ENCODE measurements at places on chromosomes 7 and 10.
A peak's percentile ranks its signal among the peaks of the same experiment; 100 is the strongest.

DNA sequence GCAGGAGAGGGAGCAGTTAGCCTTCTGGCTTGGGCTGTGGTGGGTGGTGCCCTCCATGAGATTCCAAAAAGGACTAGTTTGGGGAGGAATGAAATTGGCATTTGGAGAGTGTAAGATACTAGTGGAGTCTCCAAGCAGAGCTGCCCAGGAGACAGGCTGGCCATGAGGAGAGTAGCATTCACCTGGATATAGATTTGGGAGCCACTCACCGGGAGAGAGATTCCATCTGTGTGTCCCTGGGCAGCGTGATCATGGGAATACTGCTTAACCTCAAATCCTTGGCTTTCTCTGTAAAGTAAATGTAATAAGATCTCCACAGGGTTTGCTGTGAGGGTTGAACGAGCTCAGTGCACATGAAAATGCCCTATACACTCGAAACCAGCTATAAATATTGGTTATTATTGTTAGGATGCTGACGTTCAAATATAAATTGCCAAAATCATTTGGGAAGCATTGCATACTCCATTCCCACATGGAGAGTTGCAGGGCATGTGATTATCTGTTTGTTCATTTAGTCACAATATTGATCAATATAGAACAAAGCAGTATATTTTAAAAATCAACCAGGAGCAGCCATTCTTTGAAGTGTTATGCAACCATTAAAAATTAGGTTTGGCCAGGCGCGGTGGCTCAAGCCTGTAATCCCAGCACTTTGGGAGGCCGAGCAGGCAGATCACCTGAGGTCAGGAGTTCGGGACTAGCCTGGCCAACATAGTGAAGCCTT, 143.7 kb downstream of the CUX1 start:
- no peak for DNase-seq

GRCh38 chr10:33098951-33099663, 141.1 kb upstream of the ITGB1 start:
- DNase-seq: no peak

DNA sequence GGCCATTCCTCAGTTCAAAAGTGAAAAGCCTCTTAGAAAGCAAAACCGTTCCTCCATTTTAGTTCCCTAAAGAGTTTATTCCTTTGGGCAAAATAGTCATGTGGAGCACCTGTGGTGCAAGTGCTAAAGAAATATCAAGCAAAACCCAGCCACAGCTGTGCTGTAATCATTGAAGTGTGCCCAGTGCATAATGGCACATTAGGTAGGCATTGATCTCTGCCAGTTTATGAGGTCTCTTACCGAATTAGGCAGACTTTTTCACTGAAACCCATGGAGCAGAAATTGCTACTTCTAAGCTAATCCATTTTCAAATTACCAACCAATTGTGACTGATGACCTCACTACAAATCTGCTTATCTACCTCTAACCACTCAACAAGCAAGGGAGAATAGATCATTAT, 97.2 kb upstream of the SEMA3A start:
- DNase-seq: no peak

GRCh38 chr7:37342688-37343471, 105.8 kb downstream of the ELMO1 start:
- no peak for DNase-seq

DNA sequence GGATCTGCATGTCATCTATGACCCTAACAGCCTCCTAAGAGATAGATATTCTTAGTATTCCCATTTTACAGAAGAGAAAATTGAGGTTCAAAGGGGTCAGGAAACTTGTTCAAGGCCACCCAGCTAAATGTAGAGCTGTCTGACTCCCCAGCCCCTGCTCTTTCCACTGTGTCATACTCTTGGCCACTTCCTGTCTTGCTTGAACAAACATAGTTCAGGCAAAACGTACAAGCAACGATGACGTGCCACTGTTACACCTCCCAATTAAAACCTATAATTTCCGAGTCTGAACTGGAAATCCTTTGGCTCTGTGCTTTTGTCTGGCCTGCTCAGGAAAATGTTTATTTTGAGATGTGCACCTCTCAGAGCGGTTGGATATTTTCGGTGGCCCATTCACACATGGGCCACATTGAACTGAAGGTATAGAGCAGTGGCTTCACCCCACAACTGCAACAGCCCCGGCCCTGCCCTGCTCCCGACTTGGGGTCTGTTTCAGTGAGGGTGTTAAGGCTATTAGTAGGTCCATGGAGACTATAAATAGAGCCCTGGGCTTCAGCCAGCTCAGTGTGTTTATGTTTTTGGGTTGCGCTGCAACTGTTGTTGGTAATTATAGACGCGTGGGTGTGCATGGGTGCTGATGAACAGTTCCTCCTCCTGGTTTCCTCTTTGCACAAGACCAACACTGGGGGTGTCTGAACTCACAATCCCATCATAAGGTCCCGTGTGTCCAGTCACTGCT, 172.3 kb upstream of the ADO start:
- no peak for DNase-seq

GRCh38 chr10:50393784-50394467, 142.6 kb upstream of the ASAH2 start:
- no peak for DNase-seq

GRCh38 chr10:73537288-73537687, 41.5 kb upstream of the PPP3CB start:
- DNase-seq: no peak

GRCh38 chr7:69739931-69740431, 141.7 kb downstream of the AUTS2 start:
- DNase-seq: no peak

DNA sequence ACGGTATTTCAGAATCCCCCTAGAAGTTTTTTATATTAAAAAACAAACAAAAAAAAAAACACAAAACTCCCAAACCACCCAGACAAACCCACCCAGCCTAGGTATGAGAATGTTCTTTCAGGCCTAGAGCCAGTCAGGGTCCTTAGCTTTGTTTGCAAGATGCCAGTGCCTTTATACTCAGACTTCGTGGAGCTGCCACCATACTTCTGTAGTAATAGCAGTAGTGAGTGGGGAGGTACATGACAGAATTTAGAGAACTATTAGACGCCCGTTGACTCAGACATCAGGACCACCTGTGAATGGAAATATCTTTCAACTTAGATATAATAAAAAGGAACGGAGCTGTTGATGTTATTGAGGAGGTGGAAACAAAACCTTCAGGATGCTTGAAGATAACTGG, 138.2 kb upstream of the MKLN1 start:
- DNase-seq: no peak

- DNase-seq: no peak
Observed at GRCh38 chr7:45579391-45579801, 5.2 kb downstream of the ADCY1 start.

- no peak for DNase-seq
Observed at GRCh38 chr7:150974468-150975391, 3.4 kb downstream of the KCNH2 start.

- no peak for DNase-seq
Observed at GRCh38 chr10:125144206-125144605, 16.2 kb downstream of the CTBP2 start.

- peak; percentile 36 for DNase-seq
Observed at GRCh38 chr7:80879849-80880248, 39.0 kb downstream of the SEMA3C start.

- no peak for DNase-seq
Observed at GRCh38 chr10:84907461-84908009, 579.1 kb downstream of the CCSER2 start.

GRCh38 chr10:9289811-9290210, 1235.3 kb downstream of the GATA3 start:
- DNase-seq: no peak

DNA sequence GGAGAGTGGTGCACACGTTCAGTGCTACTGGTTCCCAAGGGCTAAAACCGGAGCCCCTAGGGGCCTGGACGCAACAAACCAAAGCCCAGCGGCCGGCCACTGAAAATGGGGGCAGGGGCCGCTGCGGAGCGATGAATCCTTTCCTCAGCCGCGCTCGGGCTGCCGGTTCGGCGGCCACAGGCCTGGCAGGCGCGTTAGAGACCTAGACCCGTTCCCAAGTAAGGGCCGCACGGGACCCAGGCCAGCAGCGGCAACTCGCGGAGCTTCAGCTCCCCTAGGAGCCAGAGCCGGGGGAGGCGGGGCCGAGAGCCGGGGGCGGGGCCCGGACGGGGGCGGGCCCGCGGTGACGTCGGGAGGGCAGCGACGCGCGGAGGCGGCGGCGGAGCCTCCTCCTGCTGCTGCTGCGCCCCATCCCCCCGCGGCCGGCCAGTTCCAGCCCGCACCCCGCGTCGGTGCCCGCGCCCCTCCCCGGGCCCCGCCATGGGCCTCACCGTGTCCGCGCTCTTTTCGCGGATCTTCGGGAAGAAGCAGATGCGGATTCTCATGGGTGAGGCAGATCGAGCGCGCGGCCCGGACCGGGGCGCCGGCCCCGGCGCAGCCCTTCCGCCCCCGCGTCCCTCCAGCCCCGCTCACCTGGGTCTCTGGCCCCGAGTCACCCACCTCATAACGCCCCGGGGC, at the start of gene ARF5:
Gene ARF5, plus strand, starts transcription at position 393 of the 678 bp plus-strand sequence. Its CDS starts 88 bp downstream, at position 481.
- DNase-seq: no peak

- DNase-seq: no peak
Observed at GRCh38 chr10:62079885-62080559, 178.5 kb downstream of the ARID5B start.

DNA sequence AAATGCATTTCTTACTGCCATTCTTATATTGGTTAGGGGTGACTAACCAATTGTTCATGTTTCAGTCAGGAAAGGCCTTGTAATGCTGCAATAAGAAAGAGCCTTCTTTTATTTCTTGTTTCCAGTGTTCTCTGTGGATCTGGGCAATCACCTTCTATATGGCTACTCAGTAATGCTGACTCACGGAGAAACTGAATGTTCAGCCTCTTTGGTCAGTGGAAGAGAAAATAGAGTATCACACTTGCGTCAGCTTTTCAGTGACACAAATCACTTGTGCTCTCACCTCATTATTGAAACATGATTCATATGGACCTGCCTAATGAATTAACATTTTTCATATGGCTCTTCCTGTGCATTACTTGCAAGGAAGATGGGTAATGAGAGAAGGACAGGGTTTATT, 243.9 kb upstream of the POT1 start:
- DNase-seq: no peak

GRCh38 chr7:110397927-110398660, 692.8 kb upstream of the LRRN3 start:
- no peak for DNase-seq

DNA sequence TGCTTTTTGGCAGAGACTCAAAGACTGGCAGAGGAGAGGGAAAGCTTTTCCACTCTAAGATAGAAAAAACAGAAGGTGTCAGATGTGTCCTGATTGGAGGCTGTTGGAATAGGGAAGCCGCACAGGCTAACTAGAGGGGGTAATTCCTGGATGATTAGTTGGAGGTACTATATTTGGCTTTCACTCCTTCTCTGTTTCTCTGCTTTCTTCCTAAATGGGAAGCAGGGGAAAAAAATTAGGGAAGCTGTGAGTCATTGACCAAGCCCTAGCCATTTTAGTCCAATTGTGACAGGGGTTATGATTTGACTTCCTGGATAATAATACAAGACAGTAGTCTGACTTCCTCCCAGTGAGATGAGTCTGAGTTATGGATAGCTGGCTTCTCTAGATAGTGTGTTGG, 475.2 kb upstream of the CELF2 start:
- no peak for DNase-seq

DNA sequence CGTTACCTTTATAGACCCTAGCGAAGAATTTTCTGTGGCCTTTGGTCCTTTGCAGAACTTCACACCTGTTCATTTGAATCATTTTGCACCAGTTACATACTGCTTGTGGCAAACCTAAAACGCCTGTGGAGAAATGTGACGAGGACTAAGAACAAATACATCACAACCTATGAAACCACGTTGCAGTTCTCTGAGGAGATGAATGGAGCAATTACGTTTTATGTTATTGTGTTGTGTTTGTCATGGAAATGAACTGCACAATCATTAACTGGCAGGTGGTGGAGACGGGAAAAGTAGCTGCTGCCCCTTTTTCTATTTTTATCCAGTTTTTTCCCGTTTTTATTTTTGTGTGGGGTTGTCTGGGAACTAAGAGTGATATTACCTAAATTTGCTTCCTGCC, 505.5 kb downstream of the SDK1 start:
- DNase-seq: no peak

DNA sequence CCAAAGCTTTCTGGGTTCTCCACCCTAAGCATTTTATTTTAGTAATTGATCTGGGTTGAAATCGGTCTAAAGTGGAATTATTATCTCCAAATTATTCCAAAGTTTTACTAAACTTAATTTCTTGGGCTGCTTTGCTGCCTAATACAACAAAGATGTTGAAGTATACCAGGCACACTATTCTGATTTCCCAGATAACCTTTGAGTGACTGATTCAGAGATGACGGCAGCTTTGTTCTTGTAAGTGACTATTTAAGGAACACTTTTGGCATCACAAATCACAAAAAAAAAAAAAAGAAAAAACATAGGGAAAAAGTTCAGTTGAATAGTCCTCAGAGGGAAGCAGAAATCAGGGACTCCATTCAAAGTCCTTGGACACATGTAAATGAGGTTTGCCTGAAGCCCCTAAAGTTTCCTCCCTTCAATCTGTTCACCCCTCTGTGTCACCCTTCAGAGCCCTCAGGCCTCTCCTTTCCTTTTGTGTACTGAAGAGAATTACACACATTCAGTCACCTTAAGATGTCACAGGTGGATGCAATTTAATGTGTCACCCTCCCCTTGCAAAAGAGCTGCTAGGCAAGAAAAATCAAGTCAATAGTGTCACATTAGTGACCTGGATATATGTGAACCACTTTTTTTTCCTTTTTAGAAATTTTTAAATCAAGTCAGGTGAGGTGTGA, 81.5 kb downstream of the RTKN2 start:
- no peak for DNase-seq

GRCh38 chr7:27115221-27116026, 12.9 kb upstream of the HOXA2 start:
- no peak for DNase-seq

- no peak for DNase-seq
Observed at GRCh38 chr10:27390681-27391080, 113.4 kb upstream of the RAB18 start.

DNA sequence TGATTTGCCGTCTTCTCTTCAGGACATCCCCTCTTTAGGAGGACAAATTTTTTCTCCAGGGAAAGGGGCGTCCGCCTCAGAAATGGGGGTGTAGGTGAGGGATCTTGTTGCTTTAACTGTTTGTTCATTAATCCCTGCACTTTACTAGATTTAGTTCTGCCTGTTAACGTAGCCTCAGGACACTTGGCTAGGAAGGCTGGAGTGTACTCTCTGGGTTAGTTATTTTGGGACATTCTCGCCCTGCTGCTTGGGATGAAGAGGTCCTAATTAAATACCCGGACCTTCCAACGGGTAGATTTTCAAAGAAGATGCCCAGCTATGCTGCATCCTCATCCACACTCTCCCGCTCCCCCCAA, 552 bp upstream of the ZNF365 start:
- DNase-seq: no peak

GRCh38 chr7:93203496-93203895, 22.8 kb downstream of the HEPACAM2 start:
- DNase-seq: no peak

Data from astrocyte of the cerebellum (primary cell).